Activated T-helper 17 cell treated with anti-CD3 and anti-CD28 coated beads, Interleukin-2, amount 50 U/mL, for 72 hours (primary cell): ENCODE measurements at places on chromosomes 12 and 14.

DNA sequence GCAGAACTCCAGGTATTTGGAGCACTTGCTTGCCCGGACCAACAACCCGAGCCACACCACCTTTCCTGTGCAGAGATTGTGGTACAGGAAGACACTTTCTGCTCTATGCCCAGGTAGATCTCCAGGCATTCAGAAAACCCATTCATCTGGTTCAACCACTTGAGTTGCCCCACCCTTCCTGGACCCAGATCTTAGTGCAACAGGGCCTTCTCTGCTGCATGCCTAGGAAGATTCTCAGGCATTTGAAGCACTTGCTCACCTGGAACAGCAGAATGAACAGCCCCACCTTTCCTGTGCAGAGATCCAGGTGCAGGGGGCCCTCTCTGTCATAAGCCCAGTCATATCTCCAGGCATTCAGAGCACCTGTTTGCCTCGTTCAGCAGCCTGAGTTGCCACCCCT, 412.8 kb upstream of the MGAT4C start:
- no peak for ATAC-seq

DNA sequence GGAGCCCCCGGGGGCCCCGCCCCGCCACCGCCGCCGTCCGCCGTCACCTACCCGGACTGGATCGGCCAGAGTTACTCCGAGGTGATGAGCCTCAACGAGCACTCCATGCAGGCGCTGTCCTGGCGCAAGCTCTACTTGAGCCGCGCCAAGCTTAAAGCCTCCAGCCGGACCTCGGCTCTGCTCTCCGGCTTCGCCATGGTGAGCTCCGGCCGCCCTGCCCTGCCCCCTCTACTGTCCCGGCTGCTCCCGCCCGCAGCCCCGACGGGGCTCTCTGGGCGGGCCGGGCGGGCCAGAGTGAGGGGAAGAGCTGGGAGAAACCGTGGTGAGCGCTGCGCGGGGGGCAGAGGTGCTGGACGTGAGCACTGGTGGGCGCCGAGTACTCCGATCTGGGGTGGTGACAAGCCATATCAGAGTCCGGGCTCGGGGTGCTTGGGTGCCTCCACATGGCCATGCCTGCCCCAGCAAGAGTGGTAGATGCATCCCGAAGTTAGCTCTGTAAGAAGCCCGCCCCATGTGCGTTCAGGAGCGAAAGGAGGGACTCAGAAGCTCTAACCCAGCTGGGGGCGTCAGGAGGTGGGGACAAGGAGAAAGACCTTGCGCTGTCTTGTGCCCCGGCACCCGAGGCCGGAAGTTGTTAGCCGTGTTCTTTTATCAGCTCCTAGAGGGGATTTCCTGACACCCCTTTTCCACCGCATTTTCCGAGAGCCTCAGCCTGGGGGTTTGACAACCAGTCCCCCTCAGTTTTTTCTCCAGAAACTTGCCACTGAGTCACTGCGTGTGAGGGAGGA, 717 bp downstream of the ORAI1 start:
- ATAC-seq, result peak; percentile 54

- no peak for ATAC-seq
Observed at GRCh38 chr14:101151226-101151926, 247.9 kb upstream of the RTL1 start.

- no peak for ATAC-seq
Observed at GRCh38 chr14:24971255-24971654, 78.7 kb downstream of the STXBP6 start.

- ATAC-seq, result no peak
Observed at GRCh38 chr12:87216436-87216835, 812.8 kb downstream of the C12orf50 start.

GRCh38 chr14:51654533-51654845, 2.8 kb downstream of the FRMD6 start:
- no peak for ATAC-seq

GRCh38 chr12:24803430-24804245, 145.3 kb downstream of the BCAT1 start:
- no peak for ATAC-seq

DNA sequence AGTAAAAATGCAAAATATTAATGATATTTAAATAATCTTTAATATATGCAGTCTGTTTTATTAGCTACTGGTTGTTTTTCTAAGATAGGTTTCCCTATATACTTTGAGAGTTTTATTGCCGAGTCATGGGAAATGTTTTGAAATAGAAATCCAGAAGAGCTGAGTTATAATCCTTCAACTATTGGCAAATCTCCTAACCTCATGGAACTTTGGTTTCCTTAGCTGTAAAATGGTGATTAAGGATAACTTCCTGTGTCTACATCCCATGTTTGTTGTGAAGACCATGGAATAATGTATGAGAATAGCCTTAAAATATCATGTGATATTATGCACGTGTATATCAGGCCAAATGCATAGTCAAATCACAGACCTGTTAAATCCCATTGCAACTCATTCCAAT, 51.0 kb downstream of the UNC79 start:
- no peak for ATAC-seq

- ATAC-seq, result no peak
Observed at GRCh38 chr12:31257784-31258183, 68.2 kb downstream of the SINHCAF start.

DNA sequence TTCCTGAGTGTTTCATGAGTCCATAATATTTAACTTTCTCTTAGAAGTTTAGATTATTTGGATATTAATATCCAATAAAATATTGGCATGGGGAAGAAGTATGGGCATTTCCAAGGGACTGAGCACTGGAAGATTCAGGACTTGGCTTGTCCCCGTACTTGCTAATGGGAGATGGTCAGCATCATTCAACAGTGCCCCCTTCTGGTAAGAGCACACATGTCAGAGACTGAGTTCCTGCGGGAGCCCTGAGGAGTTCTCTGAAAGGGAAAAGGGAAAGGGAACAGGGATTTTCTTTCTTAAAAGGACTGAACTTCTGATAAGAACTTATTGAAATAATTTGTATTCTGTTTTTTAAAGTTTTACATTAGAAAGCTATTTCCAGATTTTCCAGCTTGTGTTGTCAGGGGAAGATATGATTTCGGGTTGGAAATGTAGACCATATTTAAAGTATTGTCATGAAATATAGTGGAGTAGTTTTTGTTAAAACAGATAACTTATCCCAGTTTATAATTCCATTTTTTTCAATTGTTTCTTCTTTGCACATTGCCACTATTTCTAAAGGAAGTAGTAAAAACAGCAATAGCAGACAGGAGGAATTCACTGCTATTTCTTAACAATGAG, 59.8 kb upstream of the C12orf71 start:
- peak; percentile 71 for ATAC-seq

GRCh38 chr14:50736932-50737419, 68.9 kb upstream of the SAV1 start:
- ATAC-seq, result peak; percentile 91

DNA sequence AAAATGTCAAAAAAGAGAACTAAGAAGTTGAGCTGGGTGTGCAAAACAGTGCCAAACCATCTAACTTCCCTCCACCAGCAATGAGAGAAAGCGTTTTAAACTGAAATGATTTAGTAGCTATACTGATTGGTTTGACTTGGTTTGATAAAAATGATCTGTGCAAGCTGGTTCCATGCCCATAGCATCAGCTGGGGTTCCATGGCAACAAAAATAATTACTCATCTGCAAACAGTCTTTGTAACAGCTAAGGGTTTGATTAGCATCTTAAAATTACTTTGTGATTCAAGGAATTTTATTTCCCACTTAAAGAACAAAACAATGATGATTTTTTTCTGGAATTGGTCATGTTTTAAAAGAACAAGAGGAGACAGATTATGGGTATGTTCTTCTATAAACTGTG, 15.0 kb upstream of the BICD1 start:
- no peak for ATAC-seq

DNA sequence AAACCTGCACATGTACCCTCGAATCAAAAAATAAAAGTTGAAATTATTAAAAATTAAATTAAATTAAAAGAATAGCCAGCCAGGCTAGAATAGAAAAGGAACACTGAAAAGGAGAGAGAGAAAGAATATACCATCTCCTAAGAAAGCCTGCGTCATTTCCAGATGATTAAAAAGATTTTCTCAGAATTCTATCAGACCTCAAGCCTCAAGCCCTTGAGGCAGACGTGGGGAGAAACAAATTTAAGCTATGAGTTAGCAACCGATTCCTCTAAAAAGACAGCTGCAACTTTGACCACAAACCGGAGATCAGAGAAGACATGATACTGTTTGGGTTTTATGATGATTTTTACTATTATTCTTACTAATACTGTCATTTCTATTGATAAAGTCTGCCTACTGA, 138.3 kb downstream of the KSR2 start:
- ATAC-seq, result no peak

DNA sequence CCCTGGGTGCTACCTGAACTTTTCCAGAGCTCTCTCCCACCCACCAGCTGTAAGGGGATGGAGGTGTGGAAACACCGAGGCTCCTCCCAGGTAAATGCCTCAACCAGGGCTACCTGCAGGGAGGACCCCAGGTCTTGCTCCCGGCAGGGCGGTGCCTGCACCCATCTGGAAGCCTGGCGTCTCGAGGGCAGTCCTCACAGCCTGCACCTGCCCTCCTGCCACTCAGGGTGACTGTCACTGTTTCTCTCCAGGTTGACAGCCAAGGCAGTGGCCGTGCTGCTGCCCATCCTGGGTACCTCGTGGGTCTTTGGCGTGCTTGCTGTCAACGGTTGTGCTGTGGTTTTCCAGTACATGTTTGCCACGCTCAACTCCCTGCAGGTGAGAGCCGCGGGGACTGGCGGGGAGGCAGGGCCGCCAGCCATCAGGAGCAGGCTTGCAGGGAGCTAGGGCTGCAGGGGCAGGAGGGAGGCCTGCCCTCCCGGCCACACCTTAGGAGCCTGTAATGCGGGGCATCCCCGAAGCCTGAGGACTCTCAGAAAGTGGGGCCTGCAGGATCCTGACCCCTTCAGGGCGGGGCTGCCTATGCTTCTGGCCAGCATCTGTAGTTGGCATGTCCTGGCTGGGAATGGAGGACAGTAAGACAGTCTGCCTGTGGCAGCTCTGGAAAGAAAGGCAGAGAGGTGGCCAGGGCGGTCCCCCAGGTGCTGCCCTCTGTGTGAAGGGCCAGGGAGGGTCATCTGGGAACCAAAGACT, 182.3 kb downstream of the ADGRD1 start:
- ATAC-seq, result no peak

DNA sequence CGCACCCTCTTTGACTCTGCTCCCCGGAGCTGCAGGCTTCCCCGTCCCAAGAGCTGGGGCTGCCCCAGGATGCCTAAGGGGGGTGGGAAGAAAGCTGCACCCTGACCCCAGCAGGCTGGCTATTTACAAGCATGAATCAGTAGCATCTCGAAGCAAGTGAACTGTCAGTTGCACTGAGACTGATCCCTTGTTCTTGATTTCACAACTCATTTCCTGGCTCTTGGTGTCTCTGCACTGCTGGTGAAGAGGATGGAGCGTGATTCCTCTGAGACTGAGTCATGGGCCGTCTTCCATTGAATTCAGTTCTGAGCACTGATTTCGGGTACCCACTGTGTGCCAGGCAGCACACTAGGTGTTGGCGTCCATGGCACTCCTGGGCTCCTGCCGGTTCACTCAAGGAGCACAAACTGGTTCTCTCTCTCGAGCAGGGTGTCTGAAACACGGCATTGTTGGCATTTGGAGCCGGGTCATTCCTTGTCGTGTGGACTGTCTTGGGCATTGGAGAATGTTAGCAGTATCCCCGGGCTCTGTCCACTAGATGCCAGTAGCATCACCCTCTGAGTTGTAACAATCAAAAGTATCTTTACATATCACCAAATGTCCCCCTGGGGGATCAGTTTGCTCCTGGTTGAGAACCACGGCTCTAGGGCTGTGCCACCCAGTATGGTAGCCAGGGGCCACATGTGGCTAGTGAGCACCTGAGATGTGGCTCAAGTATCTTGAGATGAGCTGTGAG, 86.9 kb downstream of the RIN3 start:
- ATAC-seq, result peak; percentile 23

DNA sequence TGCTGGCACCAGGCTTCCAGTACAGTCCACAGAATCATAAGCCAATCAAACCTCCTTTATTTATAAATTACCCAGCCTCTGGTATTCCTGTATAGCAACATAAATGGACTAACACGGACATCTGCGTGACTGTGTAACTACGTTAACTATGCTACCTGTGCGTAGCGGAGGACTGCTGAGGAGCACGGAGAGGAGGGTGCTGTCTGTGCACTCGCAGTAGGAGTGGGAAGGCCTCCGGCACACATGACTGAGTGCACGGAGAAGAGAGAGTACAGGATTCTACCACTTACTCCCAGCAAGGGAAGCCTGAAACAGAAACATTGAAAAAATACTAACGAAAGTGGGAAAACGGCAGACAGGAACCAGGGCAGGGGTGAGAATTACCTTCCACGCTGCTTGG, 22.9 kb downstream of the RAD52 start:
- no peak for ATAC-seq

- ATAC-seq, result no peak
Observed at GRCh38 chr14:62796431-62796830, 248.8 kb downstream of the KCNH5 start.

DNA sequence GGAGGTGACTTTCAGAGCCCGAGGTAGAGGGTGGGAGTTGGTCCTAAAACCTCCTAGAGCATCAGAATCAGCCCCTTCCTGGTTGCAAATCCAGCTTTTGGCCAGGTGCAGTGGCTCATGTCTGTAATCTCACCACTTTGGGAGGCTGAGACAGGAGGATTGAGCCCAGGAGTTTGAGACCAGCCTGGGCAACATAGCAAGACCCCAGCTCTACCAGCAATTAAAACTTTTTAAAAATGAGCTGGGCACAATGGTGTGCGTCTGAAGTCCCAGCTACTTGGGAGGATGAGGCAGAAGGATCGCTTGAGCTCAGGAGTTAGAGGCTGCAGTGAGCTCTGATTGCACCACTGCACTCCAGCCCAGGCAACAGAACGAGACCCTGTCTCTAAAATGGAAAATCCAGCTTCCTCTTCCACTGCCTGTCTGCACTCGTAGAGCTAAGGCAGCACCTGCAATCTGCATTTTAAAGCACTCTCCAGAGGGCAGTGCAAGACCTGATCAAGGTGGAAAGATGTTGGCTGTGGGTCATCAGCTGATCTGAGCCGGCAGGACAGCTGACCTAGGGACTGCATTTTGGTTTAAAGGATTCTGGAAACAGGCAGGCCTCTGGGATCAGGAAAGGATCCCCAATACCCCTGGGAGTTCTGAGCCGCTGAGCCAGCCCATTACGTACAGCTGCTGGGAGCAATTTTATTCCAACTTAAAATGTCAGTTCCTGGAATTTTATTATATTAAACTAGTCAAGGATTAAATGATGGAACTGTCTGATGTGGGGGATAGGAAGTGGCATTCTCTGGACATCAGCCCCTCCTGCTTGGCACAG, 1.8 kb upstream of the TESC start:
- ATAC-seq, result no peak

GRCh38 chr12:23810329-23810902, 139.1 kb downstream of the SOX5 start:
- ATAC-seq, result no peak

- ATAC-seq, result no peak
Observed at GRCh38 chr12:76560086-76560491, 518 bp upstream of the OSBPL8 start.

- ATAC-seq, result no peak
Observed at GRCh38 chr14:43105305-43105704, 1401.8 kb downstream of the FSCB start.

GRCh38 chr12:3317841-3318501, 173.0 kb upstream of the PRMT8 start:
- ATAC-seq, result no peak
